ENCODE measurements at places on chromosomes 4 and X.

DNA sequence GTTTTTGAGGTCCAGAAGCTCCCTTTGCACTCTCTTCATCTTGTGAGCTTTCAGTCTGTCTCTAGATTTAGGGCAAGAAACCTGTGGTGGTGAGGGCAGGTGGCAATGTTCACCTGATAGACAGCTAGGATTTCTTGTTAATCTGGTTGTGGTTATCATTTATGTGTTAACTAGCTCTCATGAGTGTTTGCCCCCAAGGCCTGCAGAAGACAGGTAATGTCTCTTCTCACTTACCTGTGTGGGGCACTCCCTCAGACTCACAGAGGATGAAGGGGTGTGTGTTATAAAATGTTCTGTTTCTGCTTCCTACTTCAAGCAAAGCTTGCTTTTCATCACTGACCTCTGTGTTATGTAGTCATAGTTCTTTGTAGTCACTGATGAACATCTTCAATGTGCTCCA lies 17.8 kb downstream of the EGF start:
- no peak for DNase-seq

- no peak for DNase-seq
Observed at GRCh38 chrX:44735498-44735897, 108.3 kb upstream of the DUSP21 start.

DNA sequence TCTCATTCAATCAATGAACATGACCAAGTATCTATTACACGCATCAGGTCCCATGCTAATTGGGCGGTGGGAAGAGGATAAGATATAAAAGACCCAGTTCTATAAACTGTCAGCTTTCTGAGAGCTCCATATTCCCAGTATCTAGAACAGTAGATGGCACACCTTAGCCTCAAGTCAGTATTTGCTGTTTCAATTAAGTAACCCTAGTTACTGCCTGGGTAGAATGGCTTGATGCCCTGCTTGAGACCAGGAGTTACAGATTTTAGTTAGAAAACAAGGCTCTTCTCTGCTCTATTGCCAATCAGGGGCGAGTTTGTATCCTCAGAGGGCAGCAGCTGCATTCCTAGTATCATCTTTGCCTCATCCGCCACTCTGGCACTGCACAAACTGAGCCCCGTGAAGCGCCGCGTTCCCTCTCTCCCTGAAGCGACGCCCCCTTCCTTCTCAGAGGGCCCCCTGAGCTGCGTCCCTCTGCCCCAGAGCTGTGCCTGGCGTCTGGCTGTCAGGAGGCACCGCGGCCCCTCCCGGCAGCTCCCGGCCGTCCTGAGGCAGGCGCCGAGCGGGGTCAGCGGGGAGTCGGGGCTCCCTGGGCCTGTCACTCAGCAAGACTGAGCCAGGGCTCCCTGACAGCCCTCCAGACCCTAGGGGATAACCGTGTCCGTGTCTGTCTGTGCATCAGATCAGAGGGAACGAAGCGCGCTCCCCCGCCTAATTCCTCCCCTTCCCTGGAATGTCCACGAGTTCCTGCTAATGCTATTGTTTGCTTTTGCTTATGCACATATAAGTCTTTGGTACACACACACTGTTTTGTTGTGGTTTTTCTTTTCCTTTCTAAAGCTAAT lies 212.4 kb upstream of the TTC29 start:
- no peak for DNase-seq

- DNase-seq = no peak
Observed at GRCh38 chr4:624705-625590, at the start of gene PDE6B. Gene PDE6B (plus strand): TSS chr4:625573. CDS start chr4:625627, 54 bp downstream.

DNA sequence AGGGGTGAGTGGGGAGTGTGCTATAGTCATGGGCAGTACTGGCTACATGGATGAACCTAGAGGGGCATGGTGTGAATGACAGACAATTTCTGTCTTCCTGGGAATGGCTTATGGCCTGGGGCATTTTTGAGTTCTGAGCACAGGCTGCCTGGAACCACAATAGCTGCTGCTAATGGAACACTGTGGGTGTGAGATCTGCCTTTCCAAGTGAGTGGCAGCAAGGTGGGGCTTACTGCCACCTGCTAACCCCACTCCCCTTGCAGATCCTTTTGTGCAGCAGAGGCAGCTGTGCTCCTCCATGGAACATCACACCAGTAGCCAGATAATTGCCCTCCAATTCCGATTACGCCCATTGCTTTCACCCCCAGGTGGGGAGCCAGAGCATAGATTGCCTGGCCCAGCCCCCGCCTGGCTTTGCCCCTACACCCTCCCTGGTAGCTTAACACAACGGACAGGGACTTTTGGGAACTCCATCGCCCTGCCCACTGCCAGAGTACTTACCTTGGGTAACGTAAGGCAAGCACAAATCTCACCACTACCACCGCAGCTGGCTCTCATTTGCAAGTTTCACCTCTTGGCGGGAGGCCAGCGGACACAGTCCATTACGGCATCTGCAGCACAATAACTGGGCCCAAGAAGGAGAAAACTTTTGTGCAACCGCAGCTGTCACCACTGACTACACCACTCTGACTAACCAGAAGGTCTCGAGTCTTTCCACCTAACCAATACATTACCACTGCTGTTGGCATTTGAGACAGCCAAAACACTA lies 421.2 kb upstream of the NWD2 start:
- no peak for DNase-seq

- peak; percentile 33 for DNase-seq
Observed at GRCh38 chrX:108735091-108735678, 1.2 kb downstream of the IRS4 start.

DNA sequence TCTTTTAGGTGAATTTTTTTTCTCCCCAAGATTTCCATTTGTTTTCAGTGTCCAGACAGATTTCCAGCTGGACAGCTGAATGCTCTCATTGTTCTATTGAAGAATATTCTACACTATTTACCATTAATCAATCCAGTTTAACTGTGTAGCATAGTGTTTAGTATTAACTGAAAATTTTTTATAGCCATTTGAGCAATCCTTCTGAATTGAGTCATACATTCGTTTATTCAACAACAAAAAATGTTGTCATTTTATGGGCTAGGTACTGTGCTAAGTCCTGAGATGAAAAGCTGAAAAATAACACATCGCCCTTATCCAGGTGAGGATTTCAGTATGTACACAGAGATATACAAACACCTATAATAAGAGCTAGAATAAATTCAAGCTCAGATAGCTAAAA lies 223.3 kb downstream of the COL25A1 start:
- DNase-seq = no peak

DNA sequence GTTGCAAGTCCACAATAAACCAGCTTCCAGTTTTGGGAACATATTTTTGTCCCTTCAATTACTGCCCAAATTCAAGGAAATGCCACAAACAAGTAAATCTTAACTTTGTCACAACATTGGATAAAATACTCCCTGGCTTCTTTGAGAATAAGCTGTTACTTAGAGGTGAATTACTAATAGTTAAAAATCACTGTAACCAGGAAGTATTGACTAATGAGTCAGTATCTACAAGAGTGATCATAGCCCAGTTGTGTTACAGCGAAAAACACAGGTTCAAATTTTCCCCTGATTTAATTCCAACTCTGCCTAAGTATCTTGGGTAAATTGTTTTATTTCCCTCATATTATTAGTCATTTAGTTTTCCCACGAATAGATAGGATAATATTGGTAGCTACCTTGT lies 291.2 kb upstream of the PPARGC1A start:
- no peak for DNase-seq

- no peak for DNase-seq
Observed at GRCh38 chr4:157804986-157805385, 367.8 kb downstream of the GASK1B start.

GRCh38 chr4:125459531-125459930 lies 144.8 kb downstream of the FAT4 start:
- no peak for DNase-seq

GRCh38 chr4:128303405-128303785 lies 15.8 kb upstream of the PGRMC2 start:
- DNase-seq = no peak

- DNase-seq = no peak
Observed at GRCh38 chr4:140019619-140020347, 134.2 kb downstream of the MAML3 start.

DNA sequence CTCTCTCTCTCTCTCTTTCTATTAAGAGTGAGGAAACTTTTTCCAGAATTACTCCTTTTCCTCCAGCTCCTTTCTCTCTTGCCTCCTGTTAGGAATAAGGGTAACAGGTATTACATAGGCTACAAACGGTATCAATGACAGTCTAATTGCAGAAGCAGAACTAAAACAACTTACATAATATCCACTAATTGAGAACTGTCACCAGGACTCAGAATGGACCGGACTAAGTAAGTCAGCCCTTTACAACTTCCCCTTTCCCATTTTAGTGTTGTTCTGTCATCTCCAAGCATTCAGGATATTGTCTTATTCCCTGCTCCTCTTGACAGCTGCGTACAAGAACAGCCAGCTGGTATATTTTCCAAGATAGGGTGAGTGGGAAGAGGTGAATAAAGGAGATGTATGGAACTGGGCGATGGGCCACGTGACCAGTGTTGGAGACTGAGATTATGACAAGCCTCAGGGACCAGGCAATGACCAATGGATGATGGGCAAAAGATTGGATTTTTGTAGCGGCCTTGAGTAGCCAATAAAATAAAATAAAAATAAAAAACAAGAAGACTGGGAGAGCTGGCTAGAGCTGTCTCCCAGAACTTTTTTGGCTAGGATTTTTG lies 2.3 kb upstream of the FNIP2 start:
- DNase-seq = no peak

DNA sequence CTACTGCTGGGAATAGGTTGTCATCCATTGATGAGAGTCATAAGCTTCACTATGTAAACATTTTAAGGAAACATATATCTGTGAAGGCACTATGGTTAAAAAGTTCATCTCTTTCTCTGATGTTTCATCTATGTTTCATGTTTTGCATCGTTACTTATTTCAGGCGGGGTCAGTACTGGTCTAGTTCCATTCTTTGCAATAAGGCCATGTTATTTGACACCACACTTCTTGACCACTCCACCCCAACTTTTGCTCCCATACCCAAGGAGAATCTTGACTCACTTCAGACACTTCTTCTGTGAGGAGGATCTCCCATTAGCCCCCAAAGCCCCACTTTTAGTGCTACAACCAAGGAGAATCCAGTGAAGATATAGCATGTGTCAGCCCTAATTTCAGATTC lies 119.4 kb downstream of the GRIA3 start:
- DNase-seq = no peak

DNA sequence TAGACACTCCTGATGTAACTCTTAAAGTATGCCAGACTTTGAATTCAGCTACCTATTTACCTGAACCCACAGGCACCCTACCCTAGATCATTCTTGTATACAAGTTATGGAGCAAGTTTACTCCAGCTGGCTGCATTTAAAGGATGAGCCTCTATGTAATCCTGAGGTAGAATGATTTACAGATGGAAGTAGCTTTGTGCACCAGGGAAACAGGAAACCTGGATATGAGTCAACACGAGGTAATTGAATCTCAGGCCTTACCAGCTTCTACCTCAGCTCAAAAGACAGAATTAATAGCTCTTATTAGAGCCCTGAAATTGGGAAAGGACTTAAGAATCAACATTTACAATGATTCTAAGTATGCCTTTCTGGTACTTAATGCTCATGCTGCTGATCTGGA lies 119.8 kb downstream of the AGTR2 start:
- DNase-seq = no peak

All from GM13977 (cell line).